ENCODE measurements at places on chromosomes 3 and 15. TPM values are rescaled to one million over a fixed set of nuclear protein-coding genes. Genes with fewer than 3 reads are reported as not detected.

Gene KLHL25
- total RNA-seq: 3.3 TPM

DNA sequence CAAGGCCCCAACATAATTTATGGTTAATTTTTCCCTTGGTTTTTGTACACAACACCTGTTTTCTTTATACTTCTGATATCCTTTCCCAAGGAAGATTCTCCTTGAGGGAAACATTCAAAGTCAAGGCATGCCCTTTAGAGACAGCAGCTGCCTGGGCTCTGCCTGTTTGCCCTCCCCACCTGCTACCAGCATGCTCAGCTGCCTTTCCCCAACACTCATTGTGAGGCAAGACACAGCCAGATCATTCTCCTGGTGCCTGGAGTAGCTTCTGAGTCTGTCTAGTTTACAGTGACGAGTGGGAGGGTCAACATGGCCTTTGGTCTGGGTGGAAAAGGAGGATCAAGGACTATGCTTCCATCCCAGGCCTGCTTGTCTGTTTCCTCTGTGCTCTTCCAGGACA is 132.5 kb downstream of the EPHB1 start:
- DNase-seq: no peak

Gene CHRNA3
- total RNA-seq: not detected

GRCh38 chr3:24368605-24369004 is 126.0 kb downstream of the THRB start:
- no peak for DNase-seq

- DNase-seq: no peak
Observed at GRCh38 chr15:69071260-69071659, 56.8 kb downstream of the NOX5 start.

DNA sequence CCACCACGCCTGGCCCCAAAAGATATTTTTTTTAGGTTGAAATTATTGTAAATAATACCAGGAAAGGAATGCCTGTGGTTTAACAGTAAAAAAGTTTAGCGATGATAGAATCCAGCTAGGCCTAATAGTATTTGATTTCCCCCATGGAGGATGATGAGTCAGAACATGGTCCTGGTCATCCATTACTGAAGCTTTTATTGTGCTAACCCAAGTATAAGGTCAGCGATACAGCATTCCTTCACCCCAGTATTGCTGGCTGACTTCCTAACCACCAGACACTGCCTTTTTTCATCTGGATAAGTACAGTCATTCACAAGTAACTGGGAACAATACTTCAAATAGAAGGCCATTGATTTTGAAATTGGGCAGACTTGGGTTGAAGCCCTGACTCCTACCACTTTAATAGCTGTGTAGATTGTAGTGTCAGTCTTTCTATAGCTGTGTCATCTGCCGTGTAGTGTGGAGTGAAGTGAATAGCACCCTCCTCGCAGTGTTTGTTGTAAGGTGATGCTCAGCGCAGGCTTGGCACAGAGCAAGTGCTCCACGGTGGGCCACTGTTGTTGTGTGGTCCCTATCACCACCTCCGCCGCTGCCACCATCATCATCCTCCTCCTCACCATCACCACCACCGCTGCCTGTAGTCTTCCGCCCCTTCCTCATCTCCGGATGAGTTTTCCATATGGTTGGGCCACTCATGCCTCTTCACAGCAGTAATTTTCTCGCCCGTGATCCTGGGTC is 436.0 kb upstream of the TPM1 start:
- no peak for DNase-seq

- DNase-seq: no peak
Observed at GRCh38 chr3:135911110-135911509, 54.4 kb upstream of the PPP2R3A start.

DNA sequence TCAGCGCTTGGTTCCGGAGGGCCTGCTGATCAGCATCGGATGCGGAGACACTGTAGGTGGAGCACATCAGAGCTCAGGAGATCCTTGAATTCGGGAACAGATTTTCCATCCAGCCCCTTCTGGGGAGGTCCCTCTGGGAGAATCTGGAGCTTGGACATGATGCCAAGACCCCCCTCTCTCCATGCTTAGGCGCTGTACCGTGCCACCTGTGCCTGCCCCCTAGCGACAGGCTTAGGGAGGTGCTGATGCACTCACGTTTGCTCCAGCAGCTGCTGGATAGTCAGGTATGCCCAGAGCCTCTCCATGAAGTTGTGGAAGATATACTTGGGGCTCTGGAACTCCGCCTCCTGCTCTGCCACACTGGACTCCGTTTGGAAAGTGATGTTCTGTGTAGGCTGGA is 9.7 kb downstream of the ITIH4 start:
- no peak for DNase-seq

Gene UPK1B
- not detected for total RNA-seq

- DNase-seq: peak; percentile 61
Observed at GRCh38 chr3:111859061-111859973, at the start of gene PHLDB2. Gene PHLDB2, plus strand, starts transcription at chr3:111859265. Its CDS starts 24,813 bp downstream, at chr3:111884078.

Gene ANO10
- total RNA-seq: 3.1 TPM

- no peak for DNase-seq
Observed at GRCh38 chr3:14518432-14518802, 21.7 kb downstream of the GRIP2 start.

GRCh38 chr15:58380280-58380945 is 51.4 kb upstream of the LIPC start:
- no peak for DNase-seq

GRCh38 chr15:41804361-41804760 is 23.5 kb upstream of the JMJD7 start:
- no peak for DNase-seq

GRCh38 chr3:67790043-67790442 is 135.6 kb upstream of the SUCLG2 start:
- peak; percentile 53 for DNase-seq

Gene UNC13C
- total RNA-seq: not detected

Gene TMEM266
- 0.13 TPM for total RNA-seq

Gene OCA2
- total RNA-seq: not detected

Gene CHRNA7
- total RNA-seq: 0.21 TPM

DNA sequence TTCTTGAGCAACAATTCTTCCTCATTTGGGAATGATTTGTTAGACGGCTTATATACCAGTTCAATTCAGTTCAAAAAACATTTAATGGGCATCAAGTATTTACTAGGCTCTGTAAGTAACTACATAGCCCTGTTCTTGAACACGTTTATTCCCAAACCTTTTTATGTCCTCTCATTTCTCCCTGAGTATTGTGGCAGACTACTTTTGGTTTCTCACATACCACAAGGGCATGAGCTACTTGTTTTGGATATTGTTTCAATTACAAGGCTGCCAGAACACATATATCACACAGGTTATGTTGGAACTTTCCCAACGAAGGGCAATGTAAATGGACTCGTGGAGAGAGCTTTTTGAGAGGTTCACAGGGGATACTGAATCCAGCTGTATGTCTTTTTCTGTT is 363.8 kb upstream of the NAALADL2 start:
- no peak for DNase-seq

Gene SH2D7
- total RNA-seq: not detected

Gene SNX1
- total RNA-seq: 93.6 TPM

Gene LRTM1
- not detected for total RNA-seq

GRCh38 chr3:180693656-180694055 is 14.4 kb upstream of the CCDC39 start:
- DNase-seq: no peak

GRCh38 chr3:85670634-85671205 is 711.9 kb downstream of the CADM2 start:
- no peak for DNase-seq

DNA sequence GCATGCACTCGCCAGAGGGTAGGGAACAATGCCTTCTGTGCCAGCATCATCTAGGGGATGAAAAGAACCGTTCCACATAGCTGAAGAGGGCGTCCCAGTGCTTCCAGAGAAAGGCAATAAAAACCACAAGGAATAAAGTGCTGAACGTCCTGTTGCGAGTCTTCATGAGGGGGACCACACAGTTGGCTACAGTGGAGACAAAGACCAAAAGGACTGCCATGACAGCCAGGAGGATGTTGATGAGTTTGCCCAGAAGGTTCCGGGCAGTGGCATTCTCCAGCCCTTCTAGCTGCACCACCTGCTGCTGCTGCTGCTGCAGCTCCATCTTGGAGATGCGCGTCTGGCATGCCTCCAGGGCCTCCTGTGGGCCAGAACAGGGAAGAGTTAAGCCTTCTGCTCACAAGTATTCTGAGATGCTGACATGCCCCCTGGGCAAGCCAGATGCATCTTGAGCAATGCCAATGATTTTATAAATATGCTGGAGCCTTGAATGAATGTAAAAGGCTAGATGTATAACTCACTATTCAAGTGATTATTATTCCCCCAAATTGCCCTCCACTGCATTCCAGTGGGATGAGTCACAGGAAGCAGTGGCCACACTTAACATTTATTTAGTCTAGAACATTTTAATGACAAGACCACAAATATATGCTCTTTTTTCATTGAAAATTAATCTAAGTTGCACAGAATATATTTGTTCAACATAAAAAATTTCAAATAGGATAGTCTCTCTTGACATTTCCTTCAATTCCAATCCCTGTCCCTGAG is 45.1 kb upstream of the PLXND1 start:
- DNase-seq: no peak

Gene PLSCR2
- total RNA-seq: 0.26 TPM

DNA sequence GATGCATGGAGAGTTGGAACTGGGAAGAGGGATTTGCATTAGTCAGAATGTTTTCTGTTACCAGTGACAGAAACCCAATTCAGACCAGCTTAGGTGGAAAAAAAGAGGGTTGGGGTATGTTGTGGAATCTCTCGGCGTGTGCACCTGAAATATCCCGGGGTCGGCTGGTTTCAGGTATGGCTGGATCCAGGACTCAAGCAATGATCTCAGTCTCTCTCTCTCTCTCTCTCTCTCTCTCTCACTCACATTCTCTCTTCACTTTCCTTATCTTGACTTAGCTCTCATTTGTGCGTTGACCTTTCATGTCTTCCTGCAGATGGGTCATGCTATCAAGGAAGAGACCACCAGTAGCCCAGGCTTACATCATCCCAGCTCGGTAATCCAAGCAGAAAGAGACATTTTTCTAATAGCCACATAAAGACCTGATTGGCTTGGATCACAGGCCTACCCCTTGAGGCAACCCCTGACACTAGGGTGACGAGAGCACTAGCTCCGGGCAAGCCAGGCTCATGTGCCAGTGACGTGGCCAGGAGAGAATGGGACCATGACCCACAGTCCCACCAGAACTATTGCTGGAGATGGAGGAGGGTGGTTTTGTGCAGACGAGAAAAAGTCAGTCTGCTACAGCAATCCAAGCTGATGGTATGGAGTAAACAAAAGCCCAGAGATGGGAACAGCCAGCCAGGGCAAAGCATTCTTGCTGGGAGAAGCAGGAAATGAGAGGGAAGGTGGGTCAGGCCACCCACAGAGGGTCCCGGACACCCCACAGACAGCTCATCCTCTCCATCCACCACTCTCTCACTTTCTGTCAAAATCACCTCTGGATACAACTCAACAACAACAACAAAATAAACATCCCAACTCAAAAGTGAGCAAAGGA is 91.7 kb downstream of the CHSY1 start:
- no peak for DNase-seq

Gene PFN2
- total RNA-seq: 4.1 TPM

GRCh38 chr3:182393151-182393550 is 400.2 kb upstream of the ATP11B start:
- no peak for DNase-seq

DNA sequence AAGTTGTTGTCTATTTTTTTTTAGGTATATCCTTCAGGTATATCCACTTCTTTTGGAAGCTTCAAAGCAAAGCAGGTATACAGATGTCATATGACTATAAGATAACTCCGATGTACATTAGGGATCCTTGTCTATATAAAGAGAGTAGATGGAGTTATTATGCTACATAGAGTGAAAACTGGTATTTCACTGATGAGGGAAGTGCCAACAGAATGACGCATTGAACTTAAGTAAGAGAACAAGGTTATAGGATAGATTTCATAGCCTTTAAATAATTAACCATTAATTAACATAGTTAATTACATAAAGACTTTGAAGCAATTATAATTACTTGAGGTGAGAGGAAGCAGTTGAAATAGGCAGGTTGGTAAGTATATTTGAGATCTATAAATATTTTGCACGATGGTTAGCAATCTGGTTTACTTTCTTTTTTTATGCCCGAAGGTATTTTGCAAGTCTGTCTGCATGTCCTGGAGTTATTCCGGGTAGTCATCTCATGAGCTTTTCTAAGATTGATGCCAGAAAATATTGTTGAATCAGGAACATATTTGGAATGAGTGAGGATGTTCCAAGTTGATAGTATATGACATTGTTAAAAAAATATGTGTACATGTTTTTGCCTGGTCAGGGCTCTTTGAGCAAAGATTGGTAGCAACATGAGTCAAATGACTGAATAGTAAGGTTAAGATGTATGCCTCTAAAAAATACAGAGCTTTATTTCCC is 299.5 kb upstream of the KCNMB2 start:
- DNase-seq: no peak

Gene GALNT15
- total RNA-seq: not detected

Gene DNAJA4
- total RNA-seq: 42.0 TPM

DNA sequence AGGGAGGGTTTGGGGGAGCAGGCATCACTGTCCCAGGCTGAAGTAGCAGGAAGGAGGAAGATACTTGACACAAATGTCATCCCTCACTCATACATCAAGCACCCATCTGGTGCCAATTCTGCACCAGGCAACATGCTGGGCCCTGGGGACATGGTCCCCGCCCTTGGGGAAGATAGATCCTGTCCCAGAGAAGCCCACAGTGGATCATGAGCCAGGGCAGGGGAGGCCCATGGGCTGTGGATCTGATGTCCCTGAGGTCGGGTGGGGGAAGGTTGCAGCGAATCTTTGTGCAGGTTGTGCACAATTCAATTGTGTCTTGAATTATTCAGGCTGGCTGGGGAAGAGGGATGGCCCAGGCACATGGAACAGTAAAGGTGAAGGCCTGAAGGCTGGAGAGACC is 6.4 kb upstream of the CCDC33 start:
- no peak for DNase-seq

Gene PCSK6
- 0.83 TPM for total RNA-seq

GRCh38 chr3:194325424-194326153 is 25.5 kb downstream of the CPN2 start:
- no peak for DNase-seq

DNA sequence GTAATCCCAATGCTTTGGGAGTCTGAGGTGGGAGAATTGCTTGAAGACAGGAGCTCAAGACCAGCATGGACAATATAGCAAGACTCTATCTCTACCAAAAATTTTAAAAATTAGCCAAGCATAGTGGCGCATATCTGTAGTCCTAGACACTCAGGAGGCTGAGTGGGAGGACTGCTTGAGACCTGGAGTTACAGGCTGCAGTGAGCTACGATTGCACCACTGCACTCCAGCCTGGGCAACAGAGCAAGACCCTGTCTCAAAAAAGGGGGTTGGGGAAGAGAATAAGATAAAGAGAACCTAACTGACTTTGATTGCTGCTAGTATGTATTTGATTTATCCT is 755 bp downstream of the CD200R1 start:
- no peak for DNase-seq

- no peak for DNase-seq
Observed at GRCh38 chr3:161413127-161413854, 42.0 kb upstream of the SPTSSB start.

Gene TADA3
- total RNA-seq: 42.0 TPM

- no peak for DNase-seq
Observed at GRCh38 chr3:163671201-163671600, 1407.1 kb downstream of the SI start.
